NCI-H748 treated with DMSO at 0.1 percent for 48 hours (cell line): ENCODE measurements at places on chromosomes 1 and 21.

GRCh38 chr1:45815667-45816458 is 12.5 kb downstream of the MAST2 start:
- no peak for DNase-seq

DNA sequence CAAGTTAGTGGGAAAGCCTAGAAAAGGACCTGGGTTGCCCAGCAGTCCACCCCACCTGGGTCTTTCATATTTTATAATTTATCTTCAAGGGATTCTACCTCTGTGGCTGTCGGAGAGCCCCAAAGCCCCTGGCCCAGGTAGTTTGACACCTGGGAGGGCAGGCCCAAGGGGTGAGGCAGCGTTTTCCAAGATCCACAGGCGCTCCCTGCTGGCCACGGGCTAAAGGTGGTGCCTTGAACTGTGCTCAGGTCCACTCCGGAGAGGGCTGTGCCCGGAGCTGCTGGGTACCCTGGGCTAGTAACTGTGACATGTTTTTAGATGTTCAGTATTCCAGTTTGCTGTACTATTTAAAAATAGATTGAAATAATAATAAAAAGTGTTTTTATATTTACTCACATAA is 37.2 kb upstream of the CRNN start:
- DNase-seq, result no peak

DNA sequence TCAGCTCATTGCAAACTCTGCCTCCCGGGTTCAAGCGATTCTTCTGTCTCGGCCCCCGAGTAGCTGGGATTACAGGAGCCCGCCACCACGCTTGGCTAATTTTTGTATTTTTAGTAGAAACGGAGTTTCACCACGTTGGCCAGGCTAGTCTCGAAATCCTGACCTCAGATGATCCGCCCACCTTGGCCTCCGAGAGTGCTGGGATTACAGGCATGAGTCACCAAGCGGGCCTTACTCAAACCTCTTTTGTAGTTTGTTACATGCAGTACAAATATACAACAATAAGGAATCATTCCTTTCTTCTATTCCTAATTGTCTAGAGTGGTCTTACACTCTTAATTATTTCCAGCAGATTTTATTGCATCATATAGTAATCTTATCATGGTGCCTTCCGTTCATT is 16.6 kb downstream of the SPATA17 start:
- no peak for DNase-seq

DNA sequence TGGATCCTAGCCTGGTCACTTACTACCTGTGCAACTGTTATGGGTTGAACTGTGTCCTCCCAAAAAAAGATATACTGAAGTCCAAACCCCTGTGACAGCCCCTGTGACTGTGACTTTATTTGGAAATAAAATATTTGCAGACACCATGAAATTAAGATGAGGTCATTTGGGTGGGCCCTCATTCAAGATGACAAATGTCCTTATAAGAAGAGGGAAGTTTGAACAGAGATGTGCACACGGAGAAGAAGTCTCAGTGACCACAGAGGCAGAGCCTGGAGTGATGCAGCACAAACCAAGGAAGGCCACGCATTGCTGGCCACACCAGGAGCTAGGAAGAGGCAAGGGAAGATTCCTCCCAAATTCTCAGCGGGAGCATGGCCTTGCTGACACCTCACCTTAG is 249.7 kb upstream of the RUNX1 start:
- DNase-seq, result no peak

GRCh38 chr21:44899768-44900558 is 20.7 kb downstream of the ITGB2 start:
- no peak for DNase-seq

GRCh38 chr1:151416231-151416630 is 16.9 kb downstream of the PSMB4 start:
- DNase-seq, result no peak

DNA sequence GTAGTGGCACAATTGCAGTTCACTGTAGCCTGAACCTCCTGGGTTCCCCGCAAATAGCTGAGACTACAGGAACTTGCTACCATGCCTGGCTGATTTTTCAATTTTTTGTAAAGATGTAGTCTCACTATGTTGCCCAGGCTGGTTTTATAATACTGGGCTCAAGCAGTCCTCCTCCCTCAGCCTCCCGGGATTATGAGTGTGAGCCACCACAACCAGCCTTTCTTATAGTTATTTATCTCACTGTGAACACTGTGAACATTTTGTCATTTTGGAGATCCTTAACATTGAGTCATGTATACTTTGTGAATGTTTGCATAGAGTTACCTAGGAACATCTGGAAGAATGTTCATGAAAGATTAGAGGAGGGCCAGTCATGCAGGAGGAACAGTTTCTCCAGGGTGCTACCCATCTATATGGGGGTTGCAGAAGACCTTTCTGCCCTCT is 127.1 kb upstream of the CACYBP start:
- DNase-seq, result no peak

- DNase-seq, result no peak
Measured at GRCh38 chr1:24105368-24106160, 6.4 kb downstream of the MYOM3 start.

GRCh38 chr1:213572912-213573647 is 414.7 kb upstream of the PROX1 start:
- no peak for DNase-seq

- no peak for DNase-seq
Measured at GRCh38 chr1:38013227-38013622, 691 bp downstream of the UTP11 start.

DNA sequence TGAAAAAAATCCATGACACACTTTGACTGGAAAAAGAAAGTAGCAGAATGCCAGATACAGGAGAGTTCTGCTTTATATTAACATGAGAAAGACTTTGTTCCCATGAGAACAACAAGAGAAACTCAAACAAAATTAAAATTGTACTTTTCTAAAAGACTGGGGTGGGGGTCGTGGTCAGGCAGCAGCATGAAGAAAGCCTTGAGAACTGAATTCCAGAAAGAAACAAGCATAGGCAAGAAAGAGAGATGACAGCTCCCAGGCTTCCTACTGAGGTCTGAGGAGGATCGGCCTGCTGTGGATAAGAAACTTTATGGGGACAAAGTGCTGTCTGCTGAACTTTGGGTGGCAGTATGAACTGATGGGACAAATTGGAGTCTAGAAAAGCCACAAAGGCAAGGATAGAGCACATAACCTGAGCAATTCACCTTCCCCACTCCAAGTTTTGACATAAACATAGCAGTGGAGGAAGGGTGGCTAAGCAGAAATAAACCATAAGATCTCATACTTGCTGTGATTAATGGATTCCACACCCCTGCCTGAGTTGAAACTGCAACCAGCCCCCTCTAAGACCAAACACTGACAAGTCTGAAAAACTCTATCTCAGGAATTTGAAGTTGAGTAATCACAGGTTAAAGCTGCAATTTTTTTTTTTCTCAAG is 43.7 kb downstream of the COL6A1 start:
- no peak for DNase-seq

DNA sequence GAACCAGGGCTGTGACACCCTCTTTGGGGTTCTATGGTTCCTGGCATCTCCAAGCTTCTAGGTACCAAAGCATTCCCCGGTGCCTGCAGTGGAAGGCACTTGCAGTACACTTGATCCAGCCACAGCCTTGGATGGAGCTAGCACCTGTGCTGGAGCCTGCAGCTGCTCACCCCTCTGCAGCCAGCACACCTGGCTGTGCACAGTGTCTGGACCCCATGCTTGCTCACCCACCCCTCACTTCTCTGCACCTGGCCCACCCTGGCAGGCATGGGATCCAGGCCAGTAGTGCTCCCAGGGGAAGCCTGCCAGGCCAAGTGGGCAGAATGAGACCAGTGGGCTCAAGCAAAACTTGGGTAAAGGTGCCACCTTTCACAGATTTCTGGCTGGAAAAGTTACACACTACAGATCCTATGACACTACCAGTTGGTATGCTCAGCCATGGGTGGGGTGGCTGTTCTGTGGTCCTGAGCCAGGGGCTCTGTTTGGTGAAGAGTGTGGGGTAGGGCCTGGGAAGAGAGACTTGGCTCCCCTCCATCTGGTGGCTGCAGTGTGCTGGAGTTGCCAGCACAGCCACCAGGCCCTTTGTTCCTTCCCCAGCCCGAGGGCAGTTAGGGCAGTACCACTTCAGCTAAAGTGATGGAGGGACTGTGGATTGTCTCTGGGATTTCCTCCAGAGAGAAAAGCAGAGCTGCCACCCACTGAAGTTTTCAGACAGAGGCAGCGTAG is 157.8 kb upstream of the LRRC7 start:
- DNase-seq, result no peak

DNA sequence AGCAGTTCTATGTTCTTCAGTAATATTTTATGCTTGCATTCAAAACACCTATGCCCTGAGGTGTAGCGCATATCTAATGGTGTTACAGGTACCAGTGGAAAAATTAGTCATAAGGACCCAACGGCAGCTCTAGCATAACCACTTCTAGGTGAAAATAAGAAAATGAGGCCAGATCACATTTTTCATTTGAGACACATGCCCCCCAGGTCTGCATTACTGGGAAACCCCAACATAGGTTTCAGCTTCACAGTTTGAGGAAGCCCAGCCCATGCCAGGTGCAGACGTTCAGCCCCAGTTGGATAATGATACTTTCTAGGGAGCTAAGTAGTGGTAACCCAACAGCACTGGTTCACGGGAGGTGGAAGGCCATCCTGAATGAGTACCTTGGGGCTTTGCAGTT is 129.8 kb downstream of the CNIH3 start:
- no peak for DNase-seq

GRCh38 chr1:108976658-108977057 is 13.4 kb upstream of the CLCC1 start:
- DNase-seq, result no peak

- DNase-seq, result no peak
Measured at GRCh38 chr21:17802572-17802971, 16.6 kb downstream of the C21orf91 start.

DNA sequence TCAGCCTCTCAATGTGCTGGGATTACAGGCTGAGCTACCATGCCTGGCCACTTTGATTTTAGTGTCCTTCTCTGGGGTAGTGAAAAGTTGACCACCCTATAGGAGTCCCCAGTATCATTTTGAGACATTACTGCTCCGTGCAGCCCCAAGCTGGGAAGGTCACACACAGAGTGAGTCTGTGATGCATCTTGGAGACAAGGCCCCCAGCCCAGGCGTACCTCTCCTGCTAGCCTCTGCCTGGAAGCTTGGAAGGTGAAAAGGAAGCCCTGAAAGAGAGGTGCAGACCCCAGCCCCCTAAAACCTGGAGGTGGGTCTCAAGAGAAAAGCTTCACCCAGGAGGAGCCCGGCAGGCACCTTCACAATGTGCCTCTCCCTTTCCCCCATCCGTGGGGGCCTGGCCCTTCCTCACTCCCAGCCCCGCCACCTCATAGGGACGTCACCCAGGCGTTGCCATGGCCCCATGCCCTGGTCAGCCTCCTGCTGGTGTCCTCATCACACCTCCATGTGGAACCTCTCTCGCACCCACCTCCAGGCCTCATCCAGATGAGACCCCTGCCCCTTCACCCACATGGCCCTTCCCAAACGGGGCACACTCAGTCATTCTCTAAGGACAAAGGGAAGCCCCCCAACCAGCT is 5.6 kb upstream of the ARF1 start:
- no peak for DNase-seq

- no peak for DNase-seq
Measured at GRCh38 chr1:173863224-173864161, 4.3 kb downstream of the GAS5 start.

GRCh38 chr1:6861075-6861724 is 75.9 kb downstream of the CAMTA1 start:
- no peak for DNase-seq

DNA sequence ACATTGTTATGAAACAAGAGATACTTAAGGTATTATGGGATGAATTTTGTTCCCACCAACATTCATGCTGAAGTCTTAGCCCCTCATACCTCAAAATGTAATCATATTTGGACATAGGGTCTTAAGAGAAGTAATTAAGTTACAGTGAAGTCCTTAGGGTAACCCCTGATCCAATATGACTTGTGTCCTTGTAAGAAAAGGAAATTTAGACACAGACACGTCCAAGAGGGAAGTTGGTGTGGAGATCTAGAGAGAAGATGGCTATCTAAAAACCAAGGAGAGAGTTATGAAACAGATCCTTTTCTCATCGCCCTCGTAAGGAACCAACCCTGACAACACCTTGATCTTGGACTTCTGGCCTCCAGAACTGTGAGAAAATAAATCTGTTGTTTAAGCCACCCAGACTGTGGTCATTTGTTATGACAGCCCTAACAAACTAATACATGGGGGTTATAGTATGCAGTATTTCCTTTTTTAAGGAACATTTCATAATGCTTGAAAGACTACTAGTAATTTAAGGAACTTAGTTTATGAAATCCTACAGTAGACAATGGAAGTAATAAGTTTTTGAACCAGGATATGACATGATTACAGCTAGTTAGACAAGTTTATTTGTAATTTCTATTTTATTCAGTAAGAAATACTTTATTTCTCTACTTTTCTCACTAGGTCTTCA is 875.5 kb upstream of the ADGRL2 start:
- no peak for DNase-seq

GRCh38 chr1:5650283-5651026 is 341.8 kb downstream of the NPHP4 start:
- DNase-seq, result no peak

DNA sequence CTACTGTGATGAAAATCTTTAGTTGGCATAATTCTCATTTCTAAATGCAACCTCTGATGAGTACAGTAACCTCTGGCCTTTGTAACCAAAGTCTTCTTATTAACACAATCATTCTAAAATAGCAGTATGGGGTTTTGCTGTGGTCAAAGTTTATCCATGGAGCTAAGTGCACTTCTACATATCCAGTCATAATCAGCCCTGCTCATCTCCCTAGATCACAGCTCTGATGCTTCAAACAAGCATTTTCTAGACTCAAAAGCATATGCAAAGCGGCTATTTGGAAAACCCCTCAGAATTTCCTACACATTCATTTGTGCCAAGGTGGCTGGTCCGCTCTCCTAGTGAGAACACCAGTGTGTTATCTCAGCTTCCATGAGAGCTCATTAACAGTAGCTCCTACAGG is 418.6 kb downstream of the MRPL39 start:
- no peak for DNase-seq

GRCh38 chr1:10755970-10756521 is 40.4 kb downstream of the CASZ1 start:
- peak; percentile 51 for DNase-seq

GRCh38 chr1:242133351-242133750 is 134.5 kb upstream of the MAP1LC3C start:
- no peak for DNase-seq

GRCh38 chr1:41572224-41572623 is 87.7 kb upstream of the EDN2 start:
- DNase-seq, result no peak

- no peak for DNase-seq
Measured at GRCh38 chr1:188769181-188769580, 1708.5 kb downstream of the BRINP3 start.

- no peak for DNase-seq
Measured at GRCh38 chr1:18541046-18541795, 60.5 kb downstream of the KLHDC7A start.

- no peak for DNase-seq
Measured at GRCh38 chr21:33067457-33067856, 2.5 kb upstream of the OLIG1 start.

GRCh38 chr21:39911286-39912199 is 44.3 kb downstream of the PCP4 start:
- peak; percentile 73 for DNase-seq

DNA sequence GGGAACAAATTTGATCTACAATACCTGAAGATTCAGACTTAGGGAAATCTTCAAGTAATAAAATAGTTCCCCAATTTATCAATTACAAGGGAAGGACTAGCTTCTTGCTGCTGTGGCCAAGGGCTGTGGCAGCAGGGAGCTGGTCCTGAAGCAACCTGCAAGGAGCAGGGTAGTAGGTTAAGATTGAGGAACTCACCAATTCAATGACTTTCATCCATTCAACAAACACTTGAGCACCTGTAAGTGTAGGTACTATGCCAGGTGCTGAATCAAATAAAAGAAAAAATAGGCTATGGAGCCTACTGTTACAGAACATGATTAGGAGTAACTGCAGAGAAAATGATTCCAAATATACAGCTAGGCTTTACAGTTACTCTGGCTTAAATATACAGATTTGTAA is 64.2 kb upstream of the RBM34 start:
- no peak for DNase-seq
